Lung (tissue), 17 donors: ENCODE measurements at places on chromosomes 2 and 18. TPM values are rescaled to one million over a fixed set of nuclear protein-coding genes. Genes with fewer than 3 reads are reported as not detected.

The EHD3 gene
- 9.5 TPM for total RNA-seq

DNA sequence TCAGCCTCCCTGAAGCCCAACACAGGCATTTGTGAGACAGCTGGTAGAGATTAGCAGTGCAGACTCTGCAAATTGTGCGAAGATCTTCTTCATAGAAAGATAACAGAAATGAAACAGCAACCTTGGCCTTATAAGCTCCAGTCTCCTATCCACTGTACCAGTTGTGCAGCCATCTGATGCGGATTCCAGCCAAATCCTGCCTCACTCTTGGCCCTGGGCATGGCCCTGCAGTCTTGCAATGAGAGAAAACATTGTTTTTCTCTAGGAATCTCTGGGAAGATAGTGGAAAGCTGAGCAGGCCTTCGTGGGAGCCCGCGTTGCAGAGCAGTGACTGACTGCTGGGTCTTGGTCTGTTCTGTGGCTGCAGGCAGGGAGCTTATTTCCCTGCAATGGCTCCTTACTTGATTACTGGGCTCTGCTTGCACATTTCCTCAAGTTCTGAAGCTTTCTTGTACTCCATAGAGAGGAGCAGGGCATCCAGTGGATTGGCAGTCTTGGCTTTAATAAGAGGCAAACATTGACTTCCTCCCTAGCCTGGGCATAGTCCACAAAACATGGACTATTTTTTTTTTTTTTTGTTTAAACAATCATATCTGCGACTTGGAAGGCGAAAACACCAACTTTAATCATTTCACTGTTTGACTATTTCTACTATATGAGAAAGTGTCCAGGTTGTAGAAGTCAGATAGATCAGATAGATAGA, 193.0 kb downstream of the ACTR3 start:
- H3K27ac ChIP-seq, result no peak overlapping the region
- no peaks in the 10 kb centered on the region for H3K27me3 ChIP-seq
- H3K4me1 ChIP-seq, result no peaks in the 10 kb centered on the region
- peak overlapping the region; percentile 8 for H3K4me3 ChIP-seq

DNA sequence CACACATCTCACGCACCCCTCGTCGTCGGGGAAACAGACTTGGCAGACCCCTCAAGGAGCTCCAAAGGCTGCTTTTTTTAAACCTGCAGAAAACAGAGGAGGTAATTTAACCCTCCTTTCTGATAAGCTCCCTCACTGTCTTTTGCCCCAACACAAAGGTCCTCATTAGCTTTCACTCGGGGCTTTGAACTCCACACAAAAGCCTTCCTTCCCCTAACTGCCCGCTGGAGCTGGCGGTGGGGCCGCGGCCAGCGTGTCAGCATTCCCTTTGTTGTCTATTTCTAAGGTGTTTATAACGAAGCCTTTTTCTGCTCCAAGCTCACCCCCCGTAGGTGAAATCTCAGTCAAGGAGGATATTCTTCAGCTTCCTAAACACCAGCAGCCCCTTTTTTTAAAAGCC, 43.5 kb upstream of the ID2 start:
- H3K4me3 ChIP-seq, result no peak overlapping the region
- DNase-seq, result no peak
- H3K27me3 ChIP-seq, result no peaks in the 10 kb centered on the region
- no peaks in the 10 kb centered on the region for H3K36me3 ChIP-seq
- no peak overlapping the region for H3K27ac ChIP-seq
- H3K4me1 ChIP-seq, result no peaks in the 10 kb centered on the region

The LIMS3 gene
- 1.2 TPM for total RNA-seq

DNA sequence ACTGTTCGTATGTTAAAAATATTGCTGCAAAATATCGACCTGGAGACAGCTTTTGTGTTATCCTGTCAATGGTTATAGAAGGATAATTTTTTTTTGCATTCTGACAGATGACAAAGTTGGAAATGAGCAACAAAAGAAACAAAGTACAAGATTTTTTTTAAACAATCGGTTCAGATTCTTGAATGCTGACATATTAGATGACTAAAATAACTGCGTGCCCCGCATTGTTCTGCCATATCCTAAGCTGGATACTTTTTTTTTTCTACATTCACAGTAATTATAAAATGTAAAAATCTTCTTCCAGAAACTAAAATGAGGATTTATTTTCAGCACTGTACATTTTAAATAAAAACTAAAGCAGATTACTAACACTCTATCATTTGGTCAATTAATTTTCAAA, 67.1 kb downstream of the ABCG8 start:
- no peak overlapping the region for H3K4me3 ChIP-seq
- no peak for DNase-seq
- H3K27me3 ChIP-seq, result no peaks in the 10 kb centered on the region

DNA sequence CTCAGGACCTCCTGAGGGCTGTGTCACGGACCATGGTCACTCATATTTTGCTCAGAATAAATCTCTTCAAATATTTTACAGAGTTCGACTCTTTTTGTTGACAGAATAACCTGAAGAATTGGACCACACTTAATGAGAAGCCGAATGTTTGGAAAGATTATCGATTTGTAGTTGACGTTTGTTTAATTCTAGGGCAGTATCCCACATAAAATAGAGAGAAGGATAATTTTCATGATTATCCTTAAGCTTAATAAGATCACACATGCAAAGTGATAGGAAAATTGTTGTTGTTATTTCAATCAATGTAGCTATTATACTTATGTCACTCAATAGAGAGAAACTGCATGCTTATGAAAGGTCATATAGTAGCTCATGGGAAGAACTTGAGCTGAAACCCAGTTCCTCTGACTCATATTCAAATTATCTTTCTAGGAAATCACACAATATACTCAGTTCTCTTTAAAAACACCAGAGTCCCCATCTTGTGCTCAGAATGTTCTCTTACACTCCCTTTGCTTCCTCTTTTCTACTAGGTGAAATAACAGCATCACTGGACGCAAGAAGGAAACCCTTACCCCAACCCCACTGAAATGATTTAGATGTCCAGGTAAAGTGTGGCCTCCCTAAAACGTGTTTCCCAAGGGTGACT, 982.1 kb downstream of the TSN start:
- peaks cover 3% of the 10 kb centered on the region for H3K4me1 ChIP-seq
- H3K27me3 ChIP-seq, result no peaks in the 10 kb centered on the region
- no peak overlapping the region for H3K4me3 ChIP-seq

GRCh38 chr2:236862961-236863728, 222.5 kb upstream of the COPS8 start:
- H3K27ac ChIP-seq, result no peak overlapping the region
- H3K4me3 ChIP-seq, result no peak overlapping the region
- H3K4me1 ChIP-seq, result no peaks in the 10 kb centered on the region
- H3K27me3 ChIP-seq, result no peaks in the 10 kb centered on the region
- DNase-seq, result no peak
